Nephron progenitor cell (in vitro differentiated cells): ENCODE measurements at places on chromosomes 12 and 14.

DNA sequence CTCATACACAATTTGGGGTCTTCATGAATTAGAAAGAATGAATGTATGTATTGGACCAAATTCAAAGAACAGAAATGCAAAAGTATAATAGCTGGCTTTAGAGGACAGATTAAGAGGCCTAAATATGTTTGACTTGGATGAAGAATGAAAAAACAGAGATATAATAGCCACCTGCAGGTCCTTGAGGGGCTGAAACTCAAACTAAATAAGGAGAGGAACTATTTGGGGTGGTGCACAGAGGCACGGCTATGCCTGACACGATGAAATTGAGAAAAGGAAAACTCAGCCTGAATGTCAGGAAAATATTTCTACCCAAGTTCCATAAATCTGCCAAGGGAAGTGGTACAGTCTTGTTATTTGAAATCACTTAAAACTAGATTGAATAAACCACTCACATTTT lies 222.9 kb upstream of the DDHD1 start:
- no peak for DNase-seq

- no peak for DNase-seq
Measured at GRCh38 chr14:74475678-74476077, 17.4 kb downstream of the NPC2 start.

DNA sequence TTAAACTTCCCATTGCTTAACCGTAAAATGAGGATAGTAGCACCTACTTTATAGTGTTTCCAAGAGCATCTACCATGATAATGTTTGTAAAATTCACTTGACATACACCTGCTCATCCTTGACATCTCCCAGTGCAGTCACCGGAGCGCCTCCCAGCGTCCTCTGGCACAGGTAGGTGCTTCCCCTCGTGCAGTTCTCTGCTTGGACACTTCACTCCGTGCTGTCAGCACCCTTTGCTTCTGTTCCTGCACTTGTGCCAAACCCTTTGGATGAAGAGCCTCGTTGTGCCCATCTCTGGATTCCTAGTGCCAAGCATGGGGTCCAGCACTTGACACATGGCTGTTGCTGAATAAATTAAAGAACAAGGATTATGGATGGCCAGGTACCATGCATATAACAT lies 28.3 kb downstream of the ETV6 start:
- no peak for DNase-seq

DNA sequence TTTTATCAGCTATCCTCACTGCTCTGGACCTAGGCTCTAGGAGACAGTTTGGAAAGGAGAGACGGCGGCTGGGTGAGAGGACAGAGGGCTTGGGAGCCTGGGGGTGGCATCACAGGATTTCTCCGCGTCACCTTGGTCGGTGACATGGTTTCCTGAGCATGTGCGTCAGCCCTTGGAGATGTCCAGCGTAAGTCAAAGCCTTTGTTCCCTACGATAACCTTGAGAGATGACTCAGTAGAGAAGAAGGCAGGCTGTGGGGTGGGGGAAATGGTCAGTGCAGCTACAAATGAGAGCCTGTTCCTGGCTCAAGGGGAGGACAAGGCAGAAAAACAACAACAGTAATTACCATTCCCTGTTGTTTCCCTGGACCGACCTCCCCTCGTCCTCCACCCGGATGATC lies 90.2 kb upstream of the TBX3 start:
- DNase-seq = no peak

DNA sequence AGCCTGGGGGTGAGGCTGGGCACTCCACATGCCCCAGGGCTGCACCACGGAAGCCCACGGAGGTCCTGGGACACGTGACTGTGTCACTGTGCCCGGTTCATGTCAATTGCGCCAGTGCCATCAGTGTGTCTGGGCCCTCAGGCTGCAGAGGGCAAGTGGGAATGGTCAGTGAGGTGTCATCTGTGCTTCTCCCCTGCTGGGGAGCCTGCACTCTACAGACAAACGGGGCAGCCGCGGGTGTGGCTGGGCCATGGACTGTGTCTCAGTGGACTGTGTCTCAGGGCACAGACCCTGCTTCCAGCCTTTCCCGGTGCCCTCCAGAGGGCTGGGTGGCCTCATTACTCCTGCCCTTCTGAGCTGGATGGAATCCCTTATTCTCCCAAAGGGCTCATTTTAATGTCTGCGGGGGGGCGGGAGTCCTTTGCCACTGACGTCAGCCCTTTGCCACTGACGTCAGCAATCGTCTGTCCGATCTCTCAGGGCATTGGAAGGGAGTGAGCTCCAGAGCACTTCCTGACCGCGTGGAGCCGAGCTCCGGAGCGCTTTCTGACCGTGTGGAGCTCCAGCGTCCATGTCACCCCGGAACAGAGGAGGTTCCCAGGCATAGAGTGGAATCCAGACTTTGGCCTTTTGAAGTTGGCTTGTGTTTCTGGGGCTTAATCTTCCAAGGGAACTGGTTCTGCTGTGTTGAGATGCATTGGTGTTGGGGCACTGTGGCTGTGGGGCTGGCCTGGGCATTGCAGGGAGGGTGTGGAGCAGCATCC lies 72.4 kb downstream of the ADGRD1 start:
- DNase-seq = no peak

DNA sequence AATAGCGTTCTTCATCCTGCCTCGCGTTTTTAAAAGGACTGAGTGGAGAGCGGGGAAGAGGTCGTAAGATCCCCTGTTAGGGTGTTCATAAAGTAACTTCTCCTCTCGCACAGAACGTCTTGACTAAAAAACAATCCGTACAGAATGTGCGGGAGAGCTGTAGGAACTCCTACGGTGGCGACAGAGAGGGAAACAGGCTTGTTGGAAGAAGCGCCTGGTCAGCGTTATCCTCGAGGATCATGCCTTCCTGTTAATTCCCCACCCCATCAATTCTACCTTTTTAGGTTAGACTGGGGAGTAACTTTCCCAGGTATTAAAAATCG lies 399 bp upstream of the WASHC4 start:
- no peak for DNase-seq

GRCh38 chr14:33343016-33343415 lies 404.3 kb downstream of the NPAS3 start:
- no peak for DNase-seq

GRCh38 chr14:93108105-93108504 lies 7.6 kb downstream of the ITPK1 start:
- no peak for DNase-seq

GRCh38 chr12:82097877-82098276 lies 260.3 kb downstream of the CCDC59 start:
- DNase-seq = peak; percentile 16

DNA sequence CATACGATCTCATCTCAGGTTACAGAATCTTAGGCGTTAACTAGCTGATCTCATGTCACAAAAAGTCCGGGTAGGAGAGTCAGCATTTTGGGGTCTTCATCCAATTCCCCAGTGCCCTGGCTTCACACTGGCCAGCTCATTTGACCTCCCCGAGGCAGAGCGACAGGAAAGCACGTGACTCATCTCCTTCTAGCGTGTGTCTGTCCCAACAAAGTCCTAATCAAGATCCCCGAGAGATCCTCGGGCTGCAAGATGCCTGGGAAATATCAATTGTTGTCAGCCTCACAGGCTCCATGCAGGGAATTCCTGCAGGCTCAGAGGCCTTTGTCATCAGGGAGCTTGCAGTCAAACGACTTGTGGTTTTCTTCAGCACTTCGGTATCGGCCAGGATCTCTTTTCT lies 57.5 kb downstream of the ZNF664 start:
- DNase-seq = no peak

GRCh38 chr14:99241325-99242010 lies 30.5 kb downstream of the BCL11B start:
- DNase-seq = no peak

DNA sequence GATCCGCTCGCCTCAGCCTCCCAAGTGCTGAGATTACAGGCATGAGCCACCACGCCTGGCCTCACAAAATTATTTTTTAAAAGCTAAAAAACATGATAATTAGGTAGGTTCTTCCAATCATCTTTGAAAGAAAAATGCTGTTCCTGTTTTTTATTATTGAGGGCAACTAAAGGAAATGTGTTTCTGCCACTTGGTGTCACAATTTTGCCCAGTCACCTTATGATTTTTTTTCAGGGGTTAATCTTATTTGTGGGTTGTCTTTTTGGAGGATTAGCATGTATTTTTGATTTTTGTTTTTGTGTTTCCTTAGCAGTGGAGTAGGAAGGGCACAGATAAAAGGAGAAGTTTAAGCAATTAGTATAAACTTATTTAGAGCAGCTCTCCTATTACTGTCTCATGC lies 79.8 kb downstream of the PRORP start:
- DNase-seq = no peak

DNA sequence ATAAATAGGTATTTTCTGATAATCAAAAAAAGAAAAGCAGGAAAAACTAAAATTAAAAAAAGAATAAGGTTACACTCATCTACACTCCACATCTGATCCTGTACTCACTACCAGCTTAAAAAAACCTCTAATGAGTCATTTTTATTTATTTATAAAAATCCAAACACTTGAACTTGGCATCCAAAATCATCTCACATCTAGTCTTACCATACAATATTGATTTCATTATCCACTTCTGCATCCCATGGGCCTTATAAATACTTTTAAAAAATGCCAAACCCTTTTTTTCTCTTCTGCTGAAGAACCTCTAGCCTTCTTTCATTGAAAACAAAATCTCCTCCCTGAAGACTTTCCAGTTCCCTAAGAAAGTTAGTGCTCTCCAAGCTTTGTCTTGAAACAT lies 109.7 kb downstream of the TMTC3 start:
- no peak for DNase-seq

DNA sequence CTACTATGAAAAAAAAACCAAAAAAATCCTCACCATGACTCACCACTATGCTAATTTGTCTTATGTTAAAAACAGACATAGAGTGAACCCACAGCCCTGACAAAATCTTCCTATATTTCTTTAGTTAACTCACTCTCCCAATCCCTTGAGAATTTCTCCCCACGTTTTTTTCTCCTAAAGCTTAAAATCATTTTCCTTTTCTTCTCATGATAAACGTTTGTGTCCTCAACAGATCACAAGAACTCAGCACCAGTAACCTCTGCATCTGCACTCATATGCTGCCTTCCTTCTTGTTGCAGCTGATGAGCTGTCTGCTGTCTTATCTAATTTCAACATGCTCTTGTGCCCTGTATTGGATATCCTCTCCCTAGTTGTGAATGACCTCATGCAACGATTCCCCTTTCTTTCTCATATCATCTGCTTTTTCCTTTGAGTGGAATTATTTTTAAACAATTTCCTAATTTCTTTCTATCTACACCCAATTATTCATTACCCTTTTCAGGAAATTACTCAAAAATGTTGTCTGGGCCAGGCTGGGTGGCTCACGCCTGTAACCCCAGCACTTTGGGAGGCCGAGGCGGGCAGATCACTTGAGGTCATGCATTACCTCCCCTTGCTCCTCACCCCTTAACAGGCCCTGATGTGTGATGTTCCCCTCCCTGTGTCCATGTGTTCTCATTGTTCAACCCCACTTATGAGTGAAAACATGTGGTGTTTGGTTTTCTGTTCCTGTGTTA lies 427.5 kb upstream of the MGAT4C start:
- no peak for DNase-seq

DNA sequence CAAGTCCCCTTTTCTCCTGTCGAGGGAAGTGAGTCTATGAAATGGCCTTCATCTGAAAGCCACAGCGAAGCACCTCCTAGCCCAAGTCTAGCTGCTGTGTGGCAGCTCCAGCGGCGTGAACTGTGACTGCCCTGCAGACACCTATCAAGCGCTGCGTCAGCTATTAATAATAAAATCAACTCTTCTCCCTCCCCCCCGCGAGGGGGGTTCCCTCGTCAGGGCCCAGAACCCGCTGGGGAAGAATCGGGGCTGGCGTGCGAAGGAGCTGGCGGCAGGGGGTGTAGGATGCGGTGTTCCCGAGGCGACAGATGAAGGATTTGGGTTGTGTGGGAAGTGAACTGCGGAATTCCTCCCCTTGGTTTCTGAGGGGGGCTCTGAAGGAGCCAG lies 662 bp upstream of the ATP2A2 start:
- DNase-seq = no peak

- DNase-seq = no peak
Measured at GRCh38 chr12:6221146-6221545, 20.9 kb downstream of the CD9 start.

DNA sequence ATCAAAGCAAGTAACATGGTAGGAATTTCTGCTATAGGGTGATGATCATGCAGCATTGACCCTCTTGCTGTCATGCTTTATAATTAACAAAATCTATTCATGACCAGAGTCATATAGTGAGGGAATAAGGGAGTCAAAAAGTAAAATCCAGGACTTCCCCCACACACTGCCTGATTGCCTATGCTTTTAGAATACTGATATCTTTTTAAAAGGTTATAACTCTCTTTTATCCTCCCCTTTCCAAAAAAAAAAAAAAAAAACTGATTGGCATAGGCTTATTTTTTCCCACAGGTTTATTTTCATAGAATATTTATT lies 51.4 kb downstream of the ZFP36L1 start:
- no peak for DNase-seq

- no peak for DNase-seq
Measured at GRCh38 chr12:121889274-121889624, 659 bp downstream of the PSMD9 start.

DNA sequence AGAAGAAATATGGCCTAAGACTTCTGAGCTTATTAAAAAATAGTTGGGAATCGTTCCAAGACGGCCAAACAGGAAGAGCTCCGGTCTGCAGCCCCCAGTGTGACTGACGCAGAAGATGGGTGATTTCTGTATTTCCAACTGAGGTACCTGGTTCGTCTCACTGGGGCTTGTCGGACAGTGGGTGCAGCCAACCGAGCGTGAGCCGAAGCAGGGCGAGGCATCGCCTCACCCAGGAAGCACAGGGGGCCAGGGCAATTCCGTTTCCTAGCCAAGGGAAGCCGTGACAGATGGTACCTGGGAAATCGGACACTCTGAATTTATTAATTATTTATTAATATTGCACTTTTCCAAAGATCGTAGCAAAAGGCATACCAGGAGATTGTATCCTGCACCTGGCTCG lies 857.8 kb downstream of the C12orf50 start:
- DNase-seq = no peak

GRCh38 chr14:24840204-24840893 lies 206.4 kb upstream of the GZMB start:
- DNase-seq = no peak

- DNase-seq = peak; percentile 37
Measured at GRCh38 chr12:50924439-50925341, 27.7 kb upstream of the HIGD1C start.

- DNase-seq = no peak
Measured at GRCh38 chr12:13251521-13251920, 55.0 kb downstream of the EMP1 start.

DNA sequence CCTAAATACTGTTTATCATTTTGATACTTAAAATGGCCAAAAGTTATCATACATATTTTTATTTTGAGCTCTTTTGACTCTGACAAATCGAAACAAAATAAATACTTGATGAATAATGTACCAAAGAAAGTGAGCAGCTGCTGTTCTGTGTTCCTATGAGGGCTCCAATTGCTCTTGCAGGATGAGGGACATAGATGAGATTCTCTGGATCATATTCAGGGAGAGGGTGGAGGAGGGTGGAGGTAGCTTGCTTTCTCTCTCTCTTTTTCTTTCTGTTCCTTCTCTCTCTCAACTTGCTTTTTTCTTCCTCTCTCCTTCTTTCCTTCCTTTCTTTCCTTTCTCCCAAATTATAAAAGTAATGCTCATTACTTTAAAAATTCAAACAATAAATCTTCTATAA lies 8.9 kb upstream of the MYH7 start:
- no peak for DNase-seq

- DNase-seq = no peak
Measured at GRCh38 chr12:56632701-56633467, 2.8 kb upstream of the BAZ2A start.
